MG63 (cell line): ENCODE measurements at places on chromosomes 1 and 21. TPM values are rescaled to one million over a fixed set of nuclear protein-coding genes. Genes with fewer than 3 reads are reported as not detected.

The LCE1F gene
- not detected in 2 replicates for total RNA-seq

The MSH4 gene
- not detected in 2 replicates for total RNA-seq

DNA sequence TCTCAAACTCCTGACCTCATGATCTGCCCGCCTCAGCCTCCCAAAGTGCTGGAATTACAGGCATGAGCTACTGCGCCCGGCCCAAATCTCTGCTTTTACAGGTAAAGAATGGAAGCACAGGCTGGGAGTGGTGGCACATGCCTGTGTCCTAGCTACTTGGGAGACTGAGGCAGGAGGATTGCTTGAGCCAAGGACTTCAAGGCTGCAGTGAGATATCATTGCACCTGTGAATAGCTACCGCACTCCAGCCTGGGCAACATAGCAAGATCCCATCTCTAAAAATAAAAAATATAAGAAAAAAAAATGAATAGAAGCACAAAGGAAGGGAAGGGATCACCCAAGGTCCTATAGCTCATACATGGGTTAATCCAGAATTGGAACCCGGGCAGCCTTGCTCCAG is 15.0 kb downstream of the ALPL start:
- no peak for DNase-seq

DNA sequence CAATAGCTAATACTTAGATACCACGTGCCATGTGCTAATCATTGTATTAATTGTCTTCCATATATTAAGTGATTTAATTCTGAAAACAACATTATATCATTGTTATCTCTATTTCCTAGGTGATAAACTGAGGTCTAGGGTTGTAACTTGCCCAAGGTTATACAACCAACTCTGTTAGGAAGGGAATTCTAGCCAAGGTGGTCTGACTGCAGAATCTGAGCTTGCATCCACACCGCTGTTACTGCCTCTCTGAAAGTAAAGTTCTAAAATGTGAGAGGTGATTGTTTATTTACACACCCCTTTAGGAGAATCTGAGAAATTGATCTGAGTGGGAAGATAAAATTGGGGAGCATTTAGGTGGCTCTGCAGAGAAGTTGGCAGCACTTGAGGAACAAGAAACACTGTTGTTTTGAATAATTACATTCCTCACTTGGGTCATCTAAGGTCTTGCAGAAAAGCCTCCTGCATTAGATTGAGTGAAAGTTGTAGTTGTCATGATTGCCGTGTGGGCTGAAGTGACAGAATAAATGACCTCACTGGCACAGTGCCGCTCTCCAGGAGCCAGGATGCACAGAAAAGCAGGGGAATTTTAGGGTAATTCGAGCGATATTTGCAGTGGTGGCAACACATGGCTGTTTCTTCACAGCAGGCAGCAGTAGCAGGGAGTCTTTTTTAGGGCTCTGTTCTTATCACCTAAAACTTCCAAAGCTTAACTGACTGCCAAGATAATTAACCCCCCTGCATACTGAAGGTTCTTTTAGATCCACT is 121.7 kb downstream of the ADGRL4 start:
- DNase-seq: peak; percentile 2

The ARHGEF16 gene
- 0.13 TPM in 1 of 2 replicates, not detected in the other for total RNA-seq

The BATF3 gene
- total RNA-seq: 2.3 and 3.2 TPM in 2 replicates

The DISC1 gene
- total RNA-seq: 2.8 and 3.5 TPM in 2 replicates

DNA sequence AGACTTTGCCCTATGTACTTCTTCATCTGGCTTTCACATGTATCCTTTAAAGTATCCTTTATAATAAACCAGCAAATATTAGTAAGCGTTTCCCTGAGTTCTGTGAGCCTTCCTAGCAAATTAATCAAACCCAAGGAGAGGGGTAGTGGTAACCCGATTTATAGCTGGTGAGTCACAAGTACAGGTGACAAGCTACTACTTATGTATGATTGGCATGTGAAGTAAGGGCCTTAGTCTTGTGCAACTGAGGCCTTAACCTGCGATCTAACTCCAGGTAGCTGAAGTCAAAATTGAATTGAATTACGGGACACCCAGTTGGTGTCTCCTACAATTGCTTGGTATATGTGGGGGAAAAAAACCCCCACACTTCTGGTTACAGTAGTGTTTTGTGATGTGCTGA is 26.0 kb downstream of the SLC16A1 start:
- no peak for DNase-seq

The HCN3 gene
- total RNA-seq: 0.10 and 1.2 TPM in 2 replicates

GRCh38 chr1:26915204-26915842 is 1.5 kb upstream of the NR0B2 start:
- DNase-seq: peak; percentile 14

DNA sequence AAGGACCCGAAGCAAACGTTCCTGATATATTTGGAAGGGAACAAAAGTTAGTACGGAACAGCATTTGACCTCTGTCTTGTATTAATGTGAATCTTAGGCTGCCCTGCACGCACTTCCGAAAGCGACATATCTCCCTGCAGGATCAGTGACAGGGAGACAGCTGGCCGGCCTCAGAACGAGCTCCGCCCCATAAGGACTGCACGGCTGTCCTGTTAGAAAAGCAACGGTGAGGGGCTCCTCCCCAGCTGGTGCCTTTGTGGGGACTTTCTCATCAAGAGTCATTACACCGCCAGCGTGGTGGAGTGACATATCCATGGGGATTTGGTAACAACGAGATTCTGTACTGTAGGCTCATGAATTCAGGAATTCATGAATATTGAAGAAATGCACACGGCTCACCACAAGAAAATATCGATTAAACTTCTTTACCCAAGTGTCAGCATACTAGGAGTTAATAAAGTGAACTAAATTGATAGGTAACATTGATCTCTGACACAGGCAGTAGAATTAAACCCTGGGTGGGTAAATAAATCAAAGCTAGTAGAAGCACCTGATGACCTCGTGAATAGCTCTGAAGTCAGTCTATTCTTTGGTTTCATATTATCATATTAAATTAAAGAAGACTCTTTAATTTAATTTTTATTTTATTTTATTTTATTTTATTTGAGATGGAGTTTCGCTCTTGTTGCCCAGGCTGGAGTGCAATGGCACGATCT is 8.1 kb upstream of the GREM2 start:
- DNase-seq: no peak
